CD4-positive, alpha-beta T cell treated with Interleukin-12 subunit alpha and Interleukin-12 subunit beta, for 1 hour (primary cell): ENCODE measurements at places on chromosomes 13 and 19.

DNA sequence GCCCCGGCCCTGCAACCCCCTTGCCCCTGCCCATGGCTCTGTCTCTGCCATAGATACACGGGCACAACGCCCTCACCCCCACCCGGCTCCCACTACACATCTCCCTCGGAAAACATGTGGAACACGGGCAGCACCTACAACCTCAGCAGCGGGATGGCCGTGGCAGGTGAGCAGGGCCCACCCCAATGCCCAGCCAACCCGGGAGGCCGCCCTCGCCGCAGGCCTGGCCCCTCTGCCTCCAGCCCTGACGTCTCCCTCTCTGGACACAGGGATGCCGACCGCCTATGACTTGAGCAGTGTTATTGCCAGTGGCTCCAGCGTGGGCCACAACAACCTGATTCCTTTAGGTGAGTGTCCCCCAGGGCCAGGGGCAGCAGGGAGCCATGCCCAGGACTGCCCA, 7.7 kb downstream of the YIPF2 start:
- DNase-seq, result no peak

GRCh38 chr19:31211088-31211487, 138.1 kb downstream of the TSHZ3 start:
- no peak for DNase-seq

DNA sequence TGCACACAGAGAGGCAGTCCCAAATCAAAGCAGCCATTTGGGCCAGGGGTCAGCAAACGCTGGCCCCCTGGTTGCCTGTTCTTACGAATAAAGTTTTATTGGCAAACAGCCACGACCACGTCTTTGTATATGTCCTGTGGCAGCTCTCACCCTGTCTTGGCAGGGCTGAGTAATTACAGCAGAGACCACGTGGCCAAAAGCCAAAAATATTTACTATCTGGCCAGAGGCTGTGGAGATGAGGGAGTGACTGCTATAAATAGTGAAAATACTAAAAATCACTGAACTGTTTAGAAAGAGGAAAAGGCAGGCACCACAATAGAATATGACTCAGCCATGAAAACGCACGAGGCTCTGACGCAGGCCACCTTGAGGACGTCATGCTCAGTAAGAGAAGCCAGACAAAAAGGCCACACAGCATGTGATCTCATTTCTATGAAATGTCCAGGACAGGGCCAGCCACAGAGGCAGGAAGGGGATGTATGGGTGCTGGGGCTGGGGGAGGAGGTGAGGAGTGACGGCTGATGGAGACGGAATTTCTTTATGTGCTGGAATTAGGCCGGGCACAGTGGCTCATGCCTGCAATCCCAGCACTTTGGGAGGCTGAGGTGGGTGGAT, 29.4 kb downstream of the SMIM24 start:
- DNase-seq, result no peak

DNA sequence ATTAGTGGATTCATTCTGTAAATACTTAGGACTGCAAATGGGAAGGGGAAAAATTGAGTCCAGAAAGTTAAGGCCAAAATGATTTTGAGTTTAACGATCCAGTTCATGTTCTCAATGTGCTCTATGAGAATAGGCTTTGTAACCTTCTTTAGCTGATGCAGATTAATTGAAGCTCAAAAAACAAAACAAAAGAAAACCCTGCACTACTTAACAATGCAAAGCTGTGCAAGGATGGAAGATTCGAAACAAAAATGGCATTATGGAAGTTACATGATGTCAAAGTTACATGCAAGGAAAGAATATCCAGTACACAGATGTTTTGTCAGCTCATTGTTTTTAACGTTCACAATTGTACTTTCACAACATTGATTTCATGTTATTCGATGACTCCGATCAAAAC, 79.2 kb upstream of the RAP2A start:
- DNase-seq, result no peak

DNA sequence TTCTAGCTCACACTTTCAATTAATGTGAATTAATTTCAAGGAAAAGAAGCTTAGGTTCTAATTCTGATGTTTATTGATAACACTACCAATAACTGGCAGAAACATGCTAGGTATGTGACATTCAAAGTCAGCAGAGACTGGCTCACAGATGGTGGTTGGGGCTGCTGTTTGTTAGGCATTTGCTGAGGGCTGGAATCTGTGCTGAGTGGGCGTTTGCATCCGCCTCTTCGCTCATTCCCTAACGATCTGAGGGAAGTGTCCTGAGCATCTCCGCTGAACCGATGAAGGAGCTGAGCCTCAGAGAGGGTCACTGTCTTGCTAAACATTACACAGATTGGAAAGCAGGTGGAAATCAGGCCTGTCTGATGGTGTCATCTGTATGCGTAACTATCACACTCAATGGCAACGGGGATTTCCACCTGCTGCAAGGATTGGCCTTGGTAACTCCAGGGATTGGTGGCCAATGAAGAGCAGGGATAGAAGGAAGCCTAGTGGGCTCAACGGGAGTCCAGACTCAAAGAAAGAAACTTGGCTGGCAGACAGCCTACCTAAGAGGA, 338.9 kb downstream of the TEX29 start:
- no peak for DNase-seq

GRCh38 chr13:106619688-106620555, 52.0 kb upstream of the ARGLU1 start:
- peak; percentile 47 for DNase-seq

DNA sequence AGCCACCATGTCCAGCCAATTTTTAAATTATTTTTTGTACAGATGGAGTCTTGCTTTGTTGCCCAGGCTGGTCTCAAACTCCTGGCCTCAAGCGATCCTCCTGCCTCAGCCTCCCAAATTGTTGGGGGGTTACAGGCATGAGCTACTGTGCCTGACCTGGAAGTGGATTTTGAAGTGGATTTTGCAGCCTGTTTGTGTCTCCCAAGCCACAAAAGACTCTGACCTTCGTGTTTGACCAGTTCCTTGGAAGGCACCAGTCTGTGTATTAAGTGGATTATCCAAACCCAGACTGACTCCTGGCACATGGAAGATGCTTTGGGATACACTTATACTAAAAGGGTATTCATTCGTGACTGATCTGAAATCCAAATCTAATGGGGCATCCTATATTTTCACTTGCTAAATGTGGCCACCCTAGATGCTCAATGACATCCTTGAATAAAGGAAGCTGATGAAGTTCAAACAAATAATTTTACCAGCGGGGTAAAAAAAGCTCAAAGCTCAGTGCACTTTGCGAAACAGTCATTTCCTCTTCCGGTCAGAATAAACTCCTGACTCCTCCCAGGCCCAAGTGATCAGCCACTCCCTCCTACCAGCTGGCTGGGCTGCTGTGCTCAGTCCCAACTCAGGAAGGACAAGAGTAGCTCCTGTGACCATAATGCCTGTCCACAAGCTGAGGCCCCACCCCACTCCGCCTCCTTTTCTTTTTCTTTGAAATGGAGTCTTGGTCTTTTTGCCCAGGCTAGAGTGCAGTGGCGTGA, 32.6 kb upstream of the GATAD2A start:
- peak; percentile 71 for DNase-seq

DNA sequence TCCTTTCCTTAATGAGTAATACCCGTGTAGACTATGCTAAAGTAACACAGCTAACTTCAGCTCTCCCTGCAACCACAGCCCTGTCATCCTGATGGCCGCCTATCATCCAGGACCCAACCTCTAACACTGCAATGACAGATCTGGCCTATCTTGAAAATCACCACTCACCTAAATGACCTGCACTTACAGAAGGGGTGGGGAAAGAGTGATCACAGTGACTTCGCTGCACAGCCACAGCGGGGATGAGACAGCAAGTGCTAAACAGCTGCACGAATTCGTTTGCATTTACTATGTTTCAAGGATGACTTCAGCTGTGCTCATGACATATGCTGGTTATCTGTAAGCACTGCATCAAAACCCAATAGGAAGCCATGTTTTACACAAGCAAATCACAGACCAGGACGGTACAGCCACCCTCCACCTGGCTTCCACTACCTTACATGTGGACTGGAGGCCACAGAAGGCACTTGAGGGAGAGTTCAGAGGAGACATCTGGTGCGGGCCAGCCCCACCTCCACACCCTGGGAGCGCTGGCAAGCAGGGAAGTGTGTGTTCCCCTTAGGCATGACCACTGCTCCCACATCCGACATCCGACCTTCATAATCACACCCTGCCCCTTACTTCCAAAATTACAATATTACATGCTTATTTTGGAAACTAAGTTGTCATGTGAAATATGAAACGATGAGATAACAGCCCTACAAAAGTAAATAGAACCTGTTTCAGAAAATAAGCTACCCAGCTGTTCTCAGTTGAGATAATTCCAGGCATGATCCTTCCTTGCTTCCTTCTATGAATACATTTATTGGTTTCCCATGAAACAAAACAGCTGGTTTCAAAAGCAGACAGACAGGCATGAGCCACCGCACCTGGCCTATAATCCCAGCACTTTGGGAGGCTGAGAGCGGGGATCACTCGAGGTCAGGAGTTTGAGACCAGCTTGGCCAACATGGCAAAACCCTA, 95.7 kb downstream of the STK24 start:
- DNase-seq, result no peak

DNA sequence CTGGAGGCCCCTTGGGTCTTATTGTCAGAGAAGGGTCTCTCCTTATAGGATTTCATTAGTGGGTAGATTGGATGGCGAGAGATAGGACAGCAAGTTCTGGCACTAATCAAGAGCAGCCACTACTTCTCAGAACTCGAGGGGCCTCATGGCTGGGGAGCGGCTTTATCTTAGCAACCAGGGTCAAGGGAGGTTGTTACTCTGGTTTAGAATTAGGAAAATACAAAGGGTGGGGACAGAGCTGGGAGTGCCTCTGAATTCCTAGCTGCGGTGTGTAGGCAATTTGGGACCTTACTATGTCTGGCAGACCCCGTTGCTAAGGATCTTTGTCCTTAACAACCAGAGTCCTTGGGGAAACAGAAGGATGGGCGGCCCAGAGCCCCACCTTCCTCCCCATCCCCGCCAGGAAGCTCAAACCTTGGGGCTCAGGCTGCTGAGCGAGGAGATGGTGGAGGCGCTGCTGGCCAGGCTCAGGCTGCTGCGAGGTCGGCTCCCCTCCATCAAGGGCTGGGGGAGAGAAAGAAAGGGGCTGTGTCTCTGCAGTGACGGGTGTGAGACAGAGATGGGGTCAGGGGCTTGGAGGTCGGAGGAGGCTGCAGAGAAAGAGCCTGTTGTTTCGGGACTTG, 1.2 kb downstream of the PLEKHA4 start:
- no peak for DNase-seq

- no peak for DNase-seq
Observed at GRCh38 chr19:29287061-29287460, 74.1 kb upstream of the UQCRFS1 start.

GRCh38 chr19:5680084-5680436, 256 bp downstream of the MICOS13 start:
- no peak for DNase-seq

DNA sequence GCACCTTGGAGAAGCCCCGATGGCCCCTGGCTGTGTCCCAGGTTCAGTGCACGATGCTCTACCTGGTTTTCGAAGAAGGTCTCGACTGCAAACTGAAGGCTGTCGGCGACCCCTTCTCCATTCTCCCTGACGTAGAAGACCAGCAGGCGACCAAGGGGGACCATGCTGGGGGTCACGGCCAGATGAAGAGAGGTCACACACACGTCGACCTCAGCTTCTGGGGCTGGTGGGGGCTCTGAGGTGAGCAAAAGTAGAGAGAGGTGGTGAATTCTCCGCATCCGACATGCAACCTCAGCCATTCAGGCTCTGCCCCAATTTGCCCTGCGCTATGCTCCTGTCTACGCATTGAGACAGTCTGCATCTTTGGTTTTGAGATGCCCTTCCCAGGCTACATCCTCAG, 49.3 kb downstream of the CPAMD8 start:
- DNase-seq, result no peak

- DNase-seq, result no peak
Observed at GRCh38 chr19:20969898-20970297, 46.8 kb downstream of the ZNF85 start.

DNA sequence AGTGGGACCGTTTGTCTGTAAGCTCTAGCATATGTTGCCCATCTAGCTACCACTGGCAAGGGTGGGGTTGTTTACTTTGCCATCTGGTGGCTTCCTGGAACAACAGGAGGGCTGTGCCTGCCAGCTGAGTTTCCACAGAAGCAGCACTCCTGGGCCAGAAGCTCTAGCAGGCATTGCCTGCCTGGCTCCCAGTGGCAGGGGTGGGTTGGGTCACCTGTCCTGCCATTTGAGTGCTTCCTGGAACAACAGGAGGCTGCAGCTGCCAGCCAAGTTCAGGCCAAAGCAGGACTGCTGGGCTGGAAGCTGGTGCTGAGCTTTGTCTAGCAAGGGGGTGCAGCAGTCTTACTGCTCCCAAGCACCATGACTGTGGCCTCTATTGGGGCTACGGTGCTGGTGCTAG, 239.7 kb downstream of the MTUS2 start:
- DNase-seq, result no peak

DNA sequence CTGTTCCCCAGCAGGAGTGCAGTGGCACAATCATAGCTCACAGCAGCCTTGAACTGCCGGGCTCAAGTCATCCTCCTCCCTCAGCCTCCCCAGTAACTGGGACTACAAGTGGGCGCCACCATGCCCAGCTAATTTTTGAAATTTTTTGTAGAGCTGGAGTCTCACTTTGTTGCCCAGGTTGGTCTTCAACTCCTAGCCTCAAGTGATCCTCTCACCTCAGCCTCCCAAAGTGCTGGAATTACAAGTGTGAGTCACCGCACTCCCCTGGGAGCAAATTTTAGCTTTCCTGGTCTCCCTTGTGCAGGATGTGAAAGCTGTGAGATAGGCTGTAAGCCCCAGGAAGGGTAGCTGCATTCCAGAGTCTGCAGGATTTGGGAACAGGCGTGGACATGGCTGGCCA, 5.4 kb upstream of the GARRE1 start:
- no peak for DNase-seq

GRCh38 chr19:30924670-30925069, 424.6 kb downstream of the TSHZ3 start:
- DNase-seq, result no peak

DNA sequence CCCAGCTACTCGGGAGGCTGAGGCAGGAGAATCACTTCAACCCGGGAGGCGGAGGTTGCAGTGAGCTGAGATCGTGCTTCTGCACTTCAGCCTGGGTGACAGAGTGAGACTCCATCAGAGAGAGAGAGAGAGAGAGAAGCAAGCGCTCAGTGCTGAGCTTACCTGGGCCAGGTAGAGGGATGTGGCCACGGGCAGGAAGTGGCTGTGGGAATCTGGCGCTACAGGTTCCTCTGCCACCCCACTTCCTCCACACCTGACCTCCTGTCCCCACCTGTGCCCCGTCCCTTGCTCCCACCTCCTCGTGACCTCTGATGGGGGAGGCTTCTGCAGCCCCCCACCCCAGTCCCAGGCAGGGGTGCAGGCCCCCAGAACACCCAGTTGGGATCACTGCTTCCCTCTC, 1.0 kb upstream of the NCCRP1 start:
- DNase-seq, result peak; percentile 17
